SJSA1 (cell line): ENCODE measurements at places on chromosomes 13 and 19. TPM values are rescaled to one million over a fixed set of nuclear protein-coding genes. Genes with fewer than 3 reads are reported as not detected.

The RASL11A gene
- 1.6 and 1.9 TPM in 2 replicates for total RNA-seq

The KRTDAP gene
- not detected in 2 replicates for total RNA-seq

The NR2F6 gene
- total RNA-seq, result 55.1 and 64.8 TPM in 2 replicates

The OR4F17 gene
- total RNA-seq, result not detected in 2 replicates

The JSRP1 gene
- not detected in 2 replicates for total RNA-seq

The ZBTB45 gene
- total RNA-seq, result 4.2 and 4.7 TPM in 2 replicates

The EXOC3L2 gene
- total RNA-seq, result 0.05 TPM in 1 of 2 replicates, not detected in the other

The SERPINE3 gene
- not detected in 2 replicates for total RNA-seq

The REXO1 gene
- 14.1 and 36.2 TPM in 2 replicates for total RNA-seq

The ERICH4 gene
- total RNA-seq, result not detected in 2 replicates

The ZNF415 gene
- total RNA-seq, result 3.2 and 9.7 TPM in 2 replicates

The SGCG gene
- not detected in 2 replicates for total RNA-seq

The TOMM40 gene
- 193 and 222 TPM in 2 replicates for total RNA-seq

The ZNF28 gene
- total RNA-seq, result 12.9 and 29.1 TPM in 2 replicates

The PALM3 gene
- not detected in 2 replicates for total RNA-seq

The B3GNT3 gene
- total RNA-seq, result not detected in 2 replicates

The FGF22 gene
- 0.13 TPM in 1 of 2 replicates, not detected in the other for total RNA-seq

The NLRP4 gene
- total RNA-seq, result not detected in 2 replicates

The TMED1 gene
- total RNA-seq, result 78.8 and 101 TPM in 2 replicates

The WDR88 gene
- total RNA-seq, result not detected in 2 replicates

The LHFPL6 gene
- 68.9 and 76.3 TPM in 2 replicates for total RNA-seq

The UQCRFS1 gene
- 41.5 and 50.4 TPM in 2 replicates for total RNA-seq

The SYCN gene
- total RNA-seq, result not detected in 2 replicates
